ENCODE measurements at places on chromosomes 7 and 10. TPM values are rescaled to one million over a fixed set of nuclear protein-coding genes. Genes with fewer than 3 reads are reported as not detected.

TLX1 gene
- not detected for polyA plus RNA-seq

GRM3 gene
- 0.15 TPM for polyA plus RNA-seq

RARRES2 gene
- 53.5 TPM for polyA plus RNA-seq

ITGA8 gene
- polyA plus RNA-seq, result 38.3 TPM

RASA4B gene
- polyA plus RNA-seq, result 4.7 TPM

CTAGE8 gene
- 14.3 TPM for polyA plus RNA-seq

PTN gene
- polyA plus RNA-seq, result 200 TPM

PTPRN2 gene
- polyA plus RNA-seq, result 6.0 TPM

WASL gene
- polyA plus RNA-seq, result 71.2 TPM

PITRM1 gene
- polyA plus RNA-seq, result 66.2 TPM

NEUROG3 gene
- polyA plus RNA-seq, result not detected

PAX2 gene
- polyA plus RNA-seq, result 255 TPM

IL6 gene
- polyA plus RNA-seq, result not detected

PIK3CG gene
- 2.8 TPM for polyA plus RNA-seq

APBB1IP gene
- polyA plus RNA-seq, result 0.94 TPM

RET gene
- 23.8 TPM for polyA plus RNA-seq

RELN gene
- 12.0 TPM for polyA plus RNA-seq

Data from renal cortex interstitium (tissue), 15 donors.